ENCODE measurements at places on chromosomes 3 and 15.

GRCh38 chr3:60886518-60886917, 364.7 kb downstream of the FHIT start:
- DNase-seq, result no peak

GRCh38 chr15:70758790-70759462, 4.4 kb downstream of the UACA start:
- no peak for DNase-seq

DNA sequence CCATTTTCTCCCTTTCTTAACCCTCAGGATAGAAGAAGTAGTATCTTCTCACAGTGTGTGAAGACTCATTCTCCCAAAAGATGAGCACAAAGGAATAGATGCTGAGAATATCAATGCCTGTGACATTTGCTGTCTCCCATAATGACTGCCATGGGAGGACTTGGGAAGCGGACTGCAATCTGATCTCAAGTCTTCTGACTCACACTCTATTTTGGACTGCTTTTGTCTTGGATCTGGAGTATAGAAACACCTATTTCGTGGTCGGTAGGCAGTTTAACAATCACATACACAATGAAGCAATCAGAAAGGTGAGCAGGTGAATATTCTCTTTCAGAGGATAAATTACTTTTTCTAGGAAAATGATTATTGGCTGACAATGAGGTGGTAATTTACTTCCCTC, 852.0 kb downstream of the FHIT start:
- DNase-seq, result no peak

- DNase-seq, result no peak
Observed at GRCh38 chr3:41118461-41119390, 80.6 kb upstream of the CTNNB1 start.

- no peak for DNase-seq
Observed at GRCh38 chr15:69164807-69165636, 4.6 kb downstream of the GLCE start.

DNA sequence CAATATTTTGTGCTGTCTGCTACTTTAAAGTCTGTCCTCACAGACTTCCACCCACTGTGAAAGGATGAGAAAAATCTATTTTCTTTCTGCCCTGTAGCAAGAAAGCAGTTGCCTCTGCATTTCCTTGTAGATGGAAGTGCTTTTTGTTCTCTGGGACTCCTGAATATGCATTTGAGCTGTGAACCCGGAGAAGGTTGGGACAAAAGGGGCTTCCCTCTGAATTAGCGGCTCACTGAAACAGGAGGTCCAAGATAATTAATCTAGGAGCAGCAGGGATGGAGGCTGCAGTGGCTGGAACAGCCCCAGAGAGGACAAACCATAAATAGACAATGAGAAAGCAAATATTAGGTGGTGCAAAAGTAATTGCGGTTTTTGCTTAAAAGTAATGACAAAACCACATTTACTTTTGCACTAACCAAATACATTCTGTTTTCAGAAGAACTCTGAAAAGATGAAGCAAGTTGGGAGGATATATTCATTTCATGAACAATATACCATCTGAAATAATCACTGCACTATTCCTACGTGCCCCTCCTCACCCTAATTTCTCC, 143.4 kb upstream of the KBTBD8 start:
- DNase-seq, result no peak

DNA sequence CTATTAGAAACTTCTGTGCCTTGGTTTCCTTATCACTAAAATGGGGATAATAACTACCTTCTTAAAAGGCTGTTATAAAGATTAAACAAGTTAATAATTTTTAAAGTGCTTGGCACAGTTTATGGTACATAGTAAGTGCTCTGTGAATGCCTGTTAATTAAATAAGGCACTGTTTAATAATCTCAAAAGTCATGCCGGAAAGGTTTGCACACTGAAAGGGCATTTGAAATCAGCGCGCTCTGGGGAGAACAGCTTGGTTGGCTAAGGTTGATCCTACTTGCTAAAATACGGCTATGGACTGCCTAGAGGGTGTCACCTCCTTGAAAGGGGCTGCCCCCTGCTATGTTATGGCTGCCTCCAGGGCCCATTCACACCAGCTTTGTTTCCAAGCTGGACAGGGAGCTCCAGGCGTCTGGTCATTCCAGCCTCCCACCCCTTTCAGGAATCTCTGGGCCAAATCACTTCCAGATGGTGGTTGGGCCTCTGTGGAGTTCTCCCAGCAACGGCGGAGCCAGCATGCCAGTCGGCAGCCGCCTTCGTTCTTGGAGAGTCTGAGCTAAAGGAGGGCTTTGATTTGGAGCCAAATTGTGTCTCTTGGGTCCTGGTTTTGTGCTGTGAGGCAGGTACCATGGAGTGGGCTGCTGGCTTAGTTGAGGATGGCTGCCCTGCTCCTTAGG, 5.9 kb downstream of the FLNB start:
- no peak for DNase-seq
